ENCODE measurements at places on chromosomes 6 and 20. TPM values are rescaled to one million over a fixed set of nuclear protein-coding genes. Genes with fewer than 3 reads are reported as not detected.

GRCh38 chr6:77456531-77457248 is 6.6 kb downstream of the HTR1B start:
- DNase-seq, result peak; percentile 98

The VGLL2 gene
- not detected for total RNA-seq

The FAM217A gene
- total RNA-seq, result not detected

GRCh38 chr20:48999890-49000870 is 45.9 kb upstream of the CSE1L start:
- peak; percentile 15 for DNase-seq

GRCh38 chr6:169809386-169809785 is 58.0 kb downstream of the ERMARD start:
- no peak for DNase-seq

GRCh38 chr20:17595856-17596255 is 26.0 kb downstream of the DSTN start:
- DNase-seq, result no peak

DNA sequence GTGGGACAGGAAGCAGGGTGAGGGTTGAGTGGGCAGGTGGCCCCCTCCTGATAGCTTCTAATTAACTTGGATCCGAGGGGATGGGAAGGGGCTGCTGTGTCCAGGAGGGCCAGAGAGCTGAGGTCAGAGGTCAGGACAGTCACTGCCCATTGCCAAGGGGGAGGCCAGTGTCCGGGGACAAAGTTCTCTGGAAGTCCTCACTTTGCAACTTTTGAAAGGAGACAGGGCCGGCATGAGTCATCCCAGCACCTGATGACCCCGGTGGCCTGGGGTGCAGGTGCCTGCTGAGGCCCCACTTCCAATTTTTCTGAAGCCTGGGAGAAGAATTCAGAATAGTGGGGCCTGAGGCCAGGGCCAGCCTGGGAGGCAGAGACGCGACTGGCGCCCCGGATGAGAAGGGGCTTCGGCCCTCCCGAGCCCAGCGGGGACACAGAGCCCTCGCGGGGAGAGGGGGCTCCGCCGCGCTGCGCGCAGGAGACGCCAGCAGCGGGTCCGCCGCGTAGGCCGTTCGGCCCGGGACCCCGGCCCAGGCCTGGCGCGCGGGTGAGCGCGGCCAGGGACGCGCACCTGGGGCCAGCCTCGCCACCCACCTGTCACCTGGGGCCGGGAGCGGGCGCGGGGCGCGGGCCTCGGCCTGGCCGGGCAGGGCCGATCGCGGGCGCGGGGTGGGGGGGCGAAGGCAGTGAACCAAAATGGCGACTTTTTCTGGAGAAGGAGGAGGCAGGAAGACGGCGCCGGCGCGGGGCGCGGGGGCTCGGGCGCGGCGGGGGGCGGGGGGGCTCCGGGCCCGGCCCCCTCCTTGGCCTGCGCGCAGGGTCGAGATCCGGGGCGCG is 586 bp downstream of the ZNF512B start:
- no peak for DNase-seq

The FOXA2 gene
- not detected for total RNA-seq

The HLA-DOB gene
- 0.26 TPM for total RNA-seq

- no peak for DNase-seq
These were observed 69.8 kb downstream of the RIN2 start for GRCh38 chr20:19827818-19828217.

DNA sequence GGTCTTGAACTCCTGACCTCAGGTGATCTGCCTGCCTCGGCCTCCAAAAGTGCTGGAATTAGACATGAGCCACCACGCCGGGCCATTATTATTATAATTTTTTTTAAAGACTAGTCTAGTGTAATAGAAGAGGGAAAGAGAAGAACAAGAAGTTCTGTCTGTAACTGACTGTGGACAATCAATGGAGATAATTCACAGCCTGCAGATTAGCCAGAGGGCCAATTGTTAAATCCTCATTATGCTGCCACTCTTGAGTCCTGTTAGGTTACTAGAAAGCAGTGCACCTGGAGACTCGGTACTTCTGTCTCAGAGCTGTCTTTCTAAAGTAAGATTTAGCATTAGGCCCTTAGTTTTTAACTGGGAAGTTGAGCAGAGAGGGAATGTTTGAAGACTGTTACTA is 37.5 kb downstream of the CARMIL1 start:
- no peak for DNase-seq

DNA sequence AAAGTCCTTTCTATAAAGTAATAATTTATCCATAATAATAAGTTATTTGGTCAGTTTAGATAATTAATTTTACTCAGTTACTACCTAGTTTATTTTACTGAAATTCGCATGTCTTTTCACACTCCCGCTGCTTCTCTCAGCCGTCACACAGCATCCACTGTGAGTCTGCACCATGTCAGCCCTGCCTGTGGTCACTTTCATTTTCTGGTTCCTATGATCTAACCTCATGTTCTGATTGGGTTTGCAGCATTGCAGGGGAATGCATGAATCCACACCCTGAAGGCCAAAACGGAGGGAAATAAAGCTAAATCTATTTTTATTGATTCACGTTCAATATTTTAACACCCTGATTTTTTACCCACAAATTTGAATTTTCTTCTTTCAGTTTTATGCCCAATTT is 47.4 kb downstream of the PDE10A start:
- DNase-seq, result no peak

The OTOR gene
- total RNA-seq, result not detected

The GABRR1 gene
- total RNA-seq, result not detected

The PRDM13 gene
- total RNA-seq, result not detected

DNA sequence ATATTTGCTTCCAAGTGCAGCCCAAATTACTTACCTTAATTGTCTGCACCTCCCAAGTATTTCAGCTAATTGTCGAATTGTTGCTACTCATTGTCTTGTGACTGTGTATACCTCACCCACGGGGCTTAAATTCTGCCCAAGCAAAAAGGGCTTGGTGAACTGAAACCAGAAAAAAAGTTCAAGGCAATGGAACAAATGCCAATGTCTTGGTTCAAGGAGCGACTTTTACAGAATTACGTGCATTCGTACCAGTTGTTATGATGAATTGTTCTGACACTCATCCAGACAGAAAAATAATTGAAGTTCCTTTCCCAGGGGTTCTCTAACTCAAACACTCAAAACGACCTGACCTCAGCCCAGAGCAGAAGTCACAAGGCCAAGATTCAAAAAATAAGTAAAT is 13.9 kb upstream of the PXDC1 start:
- no peak for DNase-seq

DNA sequence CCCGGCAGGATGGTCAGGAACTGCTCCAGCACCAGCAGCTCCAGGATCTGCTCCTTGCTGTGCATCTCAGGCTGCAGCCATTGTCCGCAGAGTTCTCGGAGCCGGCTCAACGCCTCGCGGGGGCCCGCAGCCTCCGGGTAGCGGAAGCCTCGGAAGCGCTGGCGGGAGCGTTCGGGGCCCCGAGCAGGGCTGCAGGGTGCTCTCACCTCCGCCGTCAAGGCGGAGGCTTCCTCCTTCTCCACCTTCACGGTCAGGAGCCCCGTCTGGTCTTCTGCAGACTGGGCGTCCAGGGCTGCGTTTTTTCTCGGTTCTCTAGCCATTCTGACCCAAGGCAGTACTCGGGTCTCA is 434 bp downstream of the ZKSCAN4 start:
- DNase-seq, result peak; percentile 17

- no peak for DNase-seq
These were observed 135.0 kb downstream of the SLC16A10 start for GRCh38 chr6:111222341-111222740.

The ACTL10 gene
- 2.0 TPM for total RNA-seq

The CD83 gene
- total RNA-seq, result 5.0 TPM

The ENPP1 gene
- 13.1 TPM for total RNA-seq

GRCh38 chr20:63858393-63859165 is 2.7 kb upstream of the ABHD16B start:
- DNase-seq, result peak; percentile 45

The TPX2 gene
- 21.0 TPM for total RNA-seq

The SPTLC3 gene
- 5.9 TPM for total RNA-seq

GRCh38 chr6:88301888-88302768 is 136.0 kb upstream of the CNR1 start:
- DNase-seq, result no peak

- no peak for DNase-seq
These were observed 125.0 kb upstream of the LAMP5 start for GRCh38 chr20:9389346-9389745.

GRCh38 chr20:62236200-62236599 is 2.1 kb upstream of the OSBPL2 start:
- no peak for DNase-seq

The PSMA7 gene
- total RNA-seq, result 274 TPM

The MEI4 gene
- not detected for total RNA-seq

DNA sequence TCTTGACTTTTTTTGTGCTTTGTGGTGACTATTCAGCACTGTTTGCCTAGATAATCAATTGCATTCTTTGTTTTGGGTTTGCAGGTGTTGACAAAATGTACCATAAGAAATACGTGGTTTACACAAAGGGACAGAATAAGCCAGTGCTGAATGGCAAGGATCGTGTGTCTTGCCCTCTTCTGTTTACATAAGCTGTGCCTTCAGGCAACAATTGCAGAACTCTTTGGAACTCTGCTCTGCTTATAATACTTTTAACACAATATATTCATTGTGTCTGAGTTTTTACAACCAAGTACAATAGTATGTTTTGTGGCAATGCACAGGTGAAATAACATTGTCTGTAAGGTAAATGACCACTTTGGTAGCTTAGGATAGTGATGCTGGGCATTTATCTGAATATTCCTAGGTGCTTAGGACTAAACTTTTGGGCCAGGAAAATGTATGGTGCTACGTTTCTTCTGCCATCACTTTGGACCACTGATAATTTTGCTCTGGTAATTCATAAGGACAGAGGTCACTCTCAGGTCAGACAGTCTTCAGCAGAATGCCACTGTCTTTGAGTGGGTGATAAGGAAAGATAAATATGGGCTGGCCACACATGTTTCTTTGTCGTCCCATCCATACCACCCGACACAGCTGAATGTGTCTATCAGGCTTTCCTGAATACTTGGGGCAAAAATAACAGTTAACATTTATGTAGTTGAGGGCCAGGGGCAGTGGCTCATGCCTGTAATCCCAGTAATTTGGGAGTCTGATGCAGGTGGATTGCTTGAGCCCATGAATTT is 344.6 kb upstream of the IMPG1 start:
- no peak for DNase-seq

The KCNK17 gene
- total RNA-seq, result not detected

Measured in fibroblast of lung (primary cell).